GM13977 (cell line): ENCODE measurements at places on chromosomes 2 and 18.

DNA sequence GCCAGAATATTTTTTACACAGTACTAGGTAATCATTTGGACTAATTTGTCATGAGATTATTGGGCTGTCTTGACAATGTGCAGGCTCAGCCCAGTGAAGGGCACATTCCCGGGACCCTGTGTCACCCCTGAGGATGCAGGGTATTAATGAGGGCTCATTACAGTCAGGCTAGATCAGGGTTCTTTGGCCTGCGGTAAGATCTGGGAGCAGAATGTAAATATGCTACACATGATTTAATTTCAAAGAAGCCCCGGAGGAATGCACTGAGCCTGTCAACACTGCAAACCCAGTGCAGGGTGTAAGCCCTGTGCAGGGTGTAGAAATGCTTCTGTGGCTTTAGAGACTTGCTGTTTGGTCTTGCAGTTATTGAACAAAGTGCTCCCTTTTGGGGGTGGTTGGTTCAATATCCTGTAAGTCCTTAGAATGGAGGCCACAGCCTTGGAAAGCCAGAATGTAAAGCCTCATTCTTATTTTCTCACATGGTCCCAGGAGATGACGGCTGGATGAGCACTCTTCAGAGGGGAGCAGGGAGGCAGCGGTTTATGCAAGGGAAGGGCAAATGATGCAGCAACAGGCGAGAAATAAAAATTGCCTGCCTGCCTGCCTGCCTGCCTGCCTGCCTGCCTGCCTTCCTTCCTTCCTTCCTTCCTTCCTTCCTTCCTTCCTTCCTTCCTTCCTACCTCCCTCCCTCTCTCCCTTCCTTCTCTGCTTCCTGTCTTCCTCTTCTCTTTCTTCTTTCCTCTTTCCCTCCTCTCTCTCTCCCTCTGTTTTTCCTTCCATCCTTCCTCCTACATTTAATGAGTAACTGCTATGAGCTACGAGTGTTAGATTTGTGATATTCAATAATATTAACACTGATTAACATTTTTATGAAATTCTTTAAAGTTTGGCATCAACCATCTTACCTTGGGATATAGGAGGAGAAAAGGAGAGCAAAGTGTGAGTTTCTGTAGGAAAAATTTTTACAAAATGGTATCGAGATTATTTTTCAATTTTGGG, 148.8 kb downstream of the VAPA start:
- DNase-seq = no peak

DNA sequence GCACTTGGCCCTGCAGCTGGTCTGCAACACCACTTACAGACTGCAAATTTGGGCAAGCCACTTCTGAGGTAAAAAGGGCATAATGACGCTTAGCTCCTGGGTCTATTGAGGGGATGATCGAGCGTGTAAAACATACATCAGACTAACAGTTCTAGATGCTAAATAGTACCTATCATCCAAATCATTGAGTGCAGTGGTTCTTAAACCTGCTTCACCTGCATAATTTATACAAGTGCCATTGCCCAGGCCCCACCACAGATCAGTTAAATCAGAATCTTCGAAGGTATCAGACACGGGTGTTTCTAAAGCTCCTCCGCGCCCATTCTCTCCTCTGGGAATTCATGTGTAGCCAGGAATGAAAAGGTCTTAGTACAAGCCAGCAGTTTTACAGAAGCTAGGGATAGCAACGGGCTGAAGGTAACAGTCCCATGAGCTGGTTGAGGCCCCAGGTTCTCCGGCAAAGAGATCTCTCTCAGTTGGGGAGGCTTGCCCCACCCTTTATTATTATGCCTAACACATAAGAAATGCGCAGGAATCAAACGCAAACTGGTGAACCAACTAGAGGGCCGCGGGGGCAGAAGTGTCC, 737 bp upstream of the RNF181 start:
- DNase-seq = no peak

DNA sequence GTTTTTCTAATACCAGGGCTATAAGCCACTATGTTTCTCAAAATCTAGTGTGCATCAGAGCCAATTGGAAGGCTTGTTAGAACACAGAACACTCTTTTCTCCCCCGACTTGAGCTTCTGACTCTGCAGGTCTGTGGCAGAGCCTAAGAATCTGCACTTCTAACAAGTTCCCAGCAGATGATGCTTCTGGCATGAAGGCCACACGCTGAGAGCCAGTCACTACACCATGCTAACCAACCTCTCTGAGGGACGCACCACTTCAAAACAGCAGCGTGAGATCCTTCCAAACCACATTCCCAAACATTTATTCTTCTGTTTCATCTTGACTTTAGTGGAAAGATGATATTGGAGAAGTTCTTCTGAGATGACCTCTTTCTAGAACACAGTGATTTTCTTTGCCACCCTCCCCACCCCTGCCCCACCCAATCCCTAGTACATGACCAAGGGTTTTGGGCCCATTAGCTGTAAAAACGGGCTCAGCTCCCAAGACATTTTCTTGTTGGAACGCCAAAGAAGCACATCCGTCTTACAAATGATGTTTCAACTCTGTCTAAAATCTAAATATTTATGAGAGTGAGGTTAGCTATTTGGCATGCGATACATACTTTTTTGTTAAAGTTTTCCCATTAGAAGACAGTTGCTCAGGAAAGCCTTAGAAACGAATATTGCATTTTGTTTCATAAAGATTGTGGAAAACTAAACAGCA, 391.9 kb downstream of the TMEM182 start:
- DNase-seq = no peak

DNA sequence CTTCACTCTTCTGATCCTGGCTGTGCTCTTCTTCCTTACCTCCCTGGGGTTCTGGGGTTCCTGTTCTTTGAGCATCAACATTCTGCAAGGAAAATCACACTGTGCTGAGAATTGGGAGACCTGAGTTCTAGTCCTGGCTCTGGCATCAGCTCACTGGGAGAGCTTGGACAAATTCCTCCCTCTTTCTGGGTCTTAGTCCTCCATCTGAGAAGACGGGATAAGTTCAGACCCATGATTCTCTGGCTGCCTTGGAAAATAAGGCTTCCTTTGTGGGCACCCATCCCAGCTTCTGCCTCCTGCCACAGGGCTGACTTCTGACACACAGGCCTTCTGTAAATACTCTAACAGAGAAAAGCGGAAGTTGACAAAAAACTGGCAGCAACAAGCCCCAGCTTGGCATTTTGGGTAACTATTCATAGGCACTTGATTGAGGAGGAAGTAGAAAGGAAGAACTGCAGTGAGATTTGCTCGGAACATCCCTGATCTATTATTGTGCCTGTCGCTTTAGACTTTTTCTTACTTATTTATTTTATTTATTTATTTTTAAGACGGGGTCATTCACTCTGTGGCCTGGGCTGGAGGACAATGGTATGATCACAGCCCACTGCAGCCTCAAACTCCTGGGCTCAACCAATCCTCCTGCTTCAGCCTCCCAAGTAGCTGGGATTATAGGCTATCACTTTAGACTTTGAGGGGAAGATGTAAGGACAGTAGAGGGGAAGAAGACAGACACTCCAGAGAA, 7.9 kb downstream of the PCBP1 start:
- DNase-seq = peak; percentile 68

GRCh38 chr2:180699657-180700361, 280.6 kb upstream of the UBE2E3 start:
- DNase-seq = no peak

DNA sequence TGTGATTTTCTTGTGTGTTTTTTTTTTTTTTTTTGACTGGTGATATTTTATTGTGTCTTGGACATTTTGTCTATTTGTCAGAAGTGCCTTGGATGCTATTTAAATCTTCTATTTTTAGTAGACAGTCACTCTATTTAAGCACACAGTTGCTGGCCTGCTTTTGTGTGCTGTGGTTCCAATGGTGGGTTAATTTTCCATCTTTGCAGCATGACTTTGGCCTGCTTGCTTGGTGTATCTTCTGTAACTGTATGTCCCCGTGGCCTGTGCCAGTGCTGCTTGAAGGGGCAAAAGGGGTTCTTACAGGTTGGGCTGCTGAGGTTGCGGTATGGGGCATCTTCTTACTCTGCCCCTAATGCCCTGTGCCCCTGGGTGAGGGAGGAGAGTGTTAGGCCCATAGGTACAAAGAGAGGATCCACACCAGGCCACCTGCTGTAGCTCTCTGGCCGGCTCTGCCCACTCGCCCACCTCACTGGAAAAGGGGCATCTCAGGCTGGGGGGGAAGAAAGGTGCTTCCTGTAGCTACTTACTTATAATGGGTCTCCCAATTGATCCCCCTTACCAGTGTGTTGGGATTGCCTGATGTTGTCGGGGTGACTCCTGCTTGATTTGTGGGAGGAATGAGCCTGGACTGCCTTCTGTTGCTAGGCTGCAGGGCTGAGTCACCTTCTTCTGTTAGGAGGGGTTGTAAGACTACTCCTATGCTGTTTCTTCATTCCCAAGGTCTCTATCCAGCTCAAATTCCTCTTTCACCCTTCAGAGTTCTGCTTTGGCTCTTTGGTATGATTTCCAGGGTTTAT, 490.0 kb upstream of the HS6ST1 start:
- DNase-seq = no peak

GRCh38 chr2:180570864-180571263, 409.5 kb upstream of the UBE2E3 start:
- no peak for DNase-seq

DNA sequence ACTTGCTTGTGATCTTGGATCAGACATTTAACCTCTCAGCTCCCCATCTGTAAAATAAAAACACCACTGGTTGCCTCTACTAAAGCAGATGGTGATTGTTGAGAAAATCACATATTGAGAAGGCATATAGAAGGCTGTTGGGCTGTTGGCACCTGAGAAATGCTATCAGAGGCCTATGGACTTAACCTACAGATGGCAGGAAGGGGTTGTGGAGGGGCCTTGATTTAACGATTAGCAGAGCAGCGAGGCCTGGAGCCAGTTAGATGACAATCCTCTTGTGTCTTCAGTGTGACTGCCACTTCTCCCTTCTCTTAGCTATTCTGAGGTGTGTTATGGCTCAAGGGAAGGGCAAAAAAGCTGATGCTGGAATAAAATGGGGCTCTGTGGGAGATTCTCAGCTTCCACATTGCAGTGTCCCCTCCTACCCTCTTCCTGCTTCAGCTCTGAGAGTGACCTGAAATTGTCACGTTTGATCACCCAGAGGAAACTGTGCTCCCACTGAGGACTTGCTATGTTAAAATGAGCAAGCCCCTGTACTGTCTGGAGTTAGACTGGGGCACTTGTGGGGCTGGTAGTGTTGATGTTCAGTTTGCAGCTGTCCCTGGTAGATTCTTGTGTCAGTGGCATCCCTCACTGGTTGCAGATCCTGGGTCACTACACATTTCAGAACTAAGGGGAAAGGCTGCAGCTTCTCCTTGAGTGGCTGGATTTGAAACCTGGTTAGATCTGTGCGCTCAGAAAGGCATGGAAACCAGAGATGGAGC, 31.5 kb downstream of the CXCR4 start:
- no peak for DNase-seq

DNA sequence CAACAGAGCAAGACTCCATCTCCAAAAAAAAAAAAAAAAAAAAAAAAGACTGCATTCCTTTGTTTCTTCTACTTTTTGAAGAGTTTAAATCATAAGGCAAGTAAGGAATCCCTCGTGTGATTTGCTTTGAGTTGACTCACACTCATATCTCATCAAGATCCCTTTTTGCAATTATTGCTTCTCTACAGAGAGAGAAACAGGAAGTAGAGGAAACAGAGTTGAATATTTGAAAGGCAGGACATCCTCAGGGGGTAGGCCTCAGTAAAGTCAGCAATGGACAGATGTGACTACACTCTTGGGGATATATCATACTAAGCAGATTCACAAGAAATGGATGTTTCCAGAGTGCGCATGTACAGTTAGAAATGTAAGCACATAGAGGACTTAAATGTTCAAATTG, 11.2 kb upstream of the EFR3B start:
- no peak for DNase-seq

GRCh38 chr18:77597726-77598125, 348.1 kb downstream of the GALR1 start:
- no peak for DNase-seq

DNA sequence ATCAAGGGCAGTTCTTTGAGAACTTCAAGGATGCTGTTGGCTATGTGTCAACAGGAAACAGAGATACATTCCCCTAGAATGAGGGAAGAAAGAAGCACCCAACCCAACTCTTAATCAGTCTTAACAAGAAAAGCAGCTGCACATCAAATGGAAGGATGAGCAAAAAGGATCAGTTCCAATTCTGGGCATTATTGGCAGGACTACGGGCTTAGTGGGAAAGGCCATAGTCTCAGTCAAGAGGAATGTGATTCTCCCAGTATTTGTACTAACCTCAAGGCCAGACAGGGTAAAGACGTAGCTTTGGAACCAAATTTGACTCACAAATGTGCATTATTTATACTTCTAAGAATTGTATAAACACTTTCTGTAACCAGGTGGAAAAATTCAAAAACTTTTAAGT, 18.2 kb downstream of the BMP10 start:
- no peak for DNase-seq
